Hematopoietic multipotent progenitor cell treated with erythropoietin and hydrocortisone succinate and interleukin-3 and kit ligand, for 15 days (in vitro differentiated cells): ENCODE measurements at places on chromosomes 4 and X.

DNA sequence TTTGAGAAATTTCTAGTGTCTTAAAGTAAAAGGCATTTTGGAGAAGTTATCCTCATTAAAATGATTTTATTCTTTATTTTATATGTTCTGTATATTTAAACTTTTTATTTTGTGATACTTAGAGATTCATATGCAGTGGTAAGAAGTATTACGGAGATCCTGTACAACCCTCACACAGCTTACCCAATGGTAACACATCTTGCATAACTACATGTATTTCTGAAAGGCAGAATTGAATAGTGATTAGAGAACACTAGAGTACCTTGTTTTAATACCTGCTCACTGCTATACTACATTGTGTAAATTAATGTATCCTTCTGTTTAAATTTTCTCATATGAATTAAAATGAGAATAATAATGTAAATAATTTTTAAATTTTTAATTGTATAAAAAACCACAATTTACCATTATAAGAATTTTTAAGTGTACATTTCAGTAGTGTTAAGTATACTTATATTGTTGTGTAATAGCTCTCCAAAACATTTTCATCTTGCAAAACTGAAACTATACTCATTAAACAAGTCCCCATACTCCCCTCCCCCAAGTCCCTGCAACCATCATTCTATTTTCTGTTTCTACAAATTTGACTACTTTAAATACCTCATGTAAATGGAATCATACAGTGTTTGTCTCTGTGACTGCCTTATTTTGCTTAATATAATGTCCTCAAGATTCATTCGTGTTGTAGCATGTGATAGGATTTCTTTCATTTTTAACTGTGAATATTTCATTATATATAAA is 45.4 kb downstream of the INTS12 start:
- DNase-seq = no peak

- no peak for DNase-seq
Measured at GRCh38 chrX:29555465-29556091, 659.8 kb upstream of the MAGEB2 start.

- DNase-seq = no peak
Measured at GRCh38 chr4:7156328-7156727, 36.0 kb upstream of the SORCS2 start.

GRCh38 chrX:20001588-20001987 is 10.7 kb upstream of the BCLAF3 start:
- DNase-seq = no peak

DNA sequence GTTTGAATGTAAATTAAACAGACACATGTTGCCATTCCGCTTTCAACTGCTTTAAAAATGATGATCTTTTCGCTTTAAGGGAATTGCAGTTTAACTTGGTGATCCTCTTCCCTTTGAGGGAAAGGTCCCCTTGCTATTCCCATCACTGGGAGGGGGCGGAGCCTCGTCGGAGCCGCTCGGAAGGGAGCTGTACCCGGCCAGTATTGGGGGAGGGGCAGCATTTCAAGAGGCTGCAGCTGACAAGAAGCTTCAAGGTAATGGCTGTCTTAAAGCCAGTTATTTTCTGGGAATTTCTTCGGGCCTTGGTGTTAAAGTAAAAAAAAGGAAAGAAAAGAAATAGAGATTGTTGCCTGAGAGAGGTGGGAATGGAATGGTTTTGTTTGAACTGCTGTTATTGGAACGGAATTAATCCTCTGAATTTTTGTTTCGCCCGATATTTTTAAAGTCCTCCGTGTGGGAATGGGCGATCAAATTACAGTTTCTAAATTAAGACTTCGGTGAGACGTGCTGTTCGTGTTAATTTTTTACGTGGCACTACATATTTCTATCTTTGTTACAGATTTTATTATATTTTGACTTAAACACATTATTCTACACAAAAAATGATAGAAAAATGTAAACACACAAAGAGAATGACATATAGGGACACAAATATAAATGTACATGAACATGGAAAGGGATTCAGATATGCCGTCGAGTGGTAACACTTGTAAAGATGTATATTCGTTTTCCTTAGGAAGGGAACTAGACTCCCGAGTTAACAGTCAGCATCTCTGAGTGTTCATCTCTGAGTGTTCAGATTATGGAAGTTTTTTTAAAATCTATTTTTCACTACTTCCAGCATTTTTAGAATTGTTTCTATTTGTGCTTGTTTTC is 9.2 kb downstream of the PWWP3B start:
- DNase-seq = no peak

DNA sequence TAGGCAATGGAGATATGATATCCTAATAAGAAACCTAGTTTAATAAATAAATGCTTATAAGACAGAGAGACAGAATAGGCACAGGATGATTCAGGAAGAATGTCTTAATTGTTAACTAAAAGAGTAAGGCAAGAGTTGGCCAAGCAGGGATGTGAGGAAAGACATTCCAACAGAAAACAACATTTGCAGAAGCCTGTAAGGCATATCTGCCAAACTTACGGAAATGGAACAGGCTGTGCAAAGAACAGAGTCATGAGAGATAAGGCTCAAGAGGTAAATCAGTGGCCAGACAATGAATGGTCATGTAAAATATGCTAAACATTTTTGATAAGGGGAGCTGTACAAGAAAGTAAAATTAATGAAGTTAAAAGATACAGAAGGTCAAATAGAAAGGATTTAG is 134.9 kb downstream of the KCTD8 start:
- DNase-seq = no peak

GRCh38 chrX:69097451-69098236 is 67.6 kb downstream of the PJA1 start:
- DNase-seq = no peak

GRCh38 chr4:107931775-107932321 is 499 bp downstream of the CYP2U1 start:
- DNase-seq = no peak

- no peak for DNase-seq
Measured at GRCh38 chr4:17092736-17093437, 194.4 kb upstream of the LDB2 start.

- no peak for DNase-seq
Measured at GRCh38 chr4:105550641-105551040, 1.8 kb upstream of the ARHGEF38 start.

DNA sequence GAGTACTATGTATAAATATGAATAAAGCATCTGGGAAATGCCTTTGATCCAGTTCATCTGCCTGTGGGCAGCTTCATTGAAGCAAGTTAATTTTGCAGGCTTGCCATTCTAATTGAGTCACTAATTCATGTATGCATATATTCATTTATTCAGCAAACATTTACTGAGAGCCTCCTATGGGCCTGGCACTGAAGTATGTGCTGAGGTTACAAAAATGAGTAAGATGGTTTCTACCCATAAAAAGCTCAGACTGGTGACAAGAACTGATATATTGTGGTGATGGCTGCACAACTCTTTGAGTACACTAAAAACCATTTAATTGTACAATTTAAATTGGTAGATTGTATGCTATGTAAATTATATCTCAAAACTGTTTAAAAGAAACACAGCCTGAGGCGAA is 1.1 kb upstream of the MRPL1 start:
- no peak for DNase-seq

DNA sequence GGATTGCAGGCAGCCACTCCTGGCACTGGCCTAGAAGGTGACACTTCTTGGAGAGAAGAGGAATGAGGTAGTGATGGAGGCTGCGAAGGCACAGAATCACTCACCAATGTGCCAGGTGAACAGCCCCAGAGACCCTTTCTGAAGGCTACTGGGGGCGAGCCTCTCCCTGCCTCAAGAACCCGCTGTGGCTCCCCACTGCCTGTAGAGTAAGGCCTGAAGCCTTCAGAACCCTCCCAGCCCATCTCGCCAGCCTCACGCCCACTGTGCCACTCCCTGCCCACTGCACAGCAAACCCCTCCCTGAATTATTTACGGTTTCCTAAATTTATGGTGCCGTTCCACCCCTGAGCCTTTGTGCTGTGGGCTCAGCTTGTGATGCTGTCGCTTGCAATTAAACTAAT is 24.2 kb upstream of the SORCS2 start:
- DNase-seq = no peak

DNA sequence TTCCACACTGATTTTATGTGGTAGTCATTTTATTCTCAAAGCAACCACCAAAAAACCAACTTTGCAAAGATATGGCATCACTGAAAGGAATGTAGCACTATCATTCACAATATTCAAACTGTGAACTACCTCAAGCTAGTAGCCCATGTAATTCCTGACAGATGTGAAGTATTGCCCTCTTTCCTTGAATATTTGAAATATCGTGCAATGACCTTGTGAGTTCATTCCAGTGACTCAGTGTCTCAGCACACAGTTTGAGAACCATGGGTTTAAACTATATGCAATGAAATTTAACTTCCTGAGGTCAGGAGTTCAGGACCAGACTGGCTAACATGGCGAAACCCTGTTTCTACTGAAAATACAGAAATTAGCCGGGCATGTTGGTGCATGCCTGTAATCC is 20.9 kb upstream of the IQCM start:
- no peak for DNase-seq

GRCh38 chr4:116561768-116562167 is 523.6 kb downstream of the TRAM1L1 start:
- DNase-seq = no peak

GRCh38 chr4:88244816-88245579 is 39.4 kb downstream of the PPM1K start:
- DNase-seq = no peak

- no peak for DNase-seq
Measured at GRCh38 chrX:8760021-8760420, 28.1 kb upstream of the ANOS1 start.

- DNase-seq = no peak
Measured at GRCh38 chr4:169167957-169168858, 102.5 kb downstream of the SH3RF1 start.

GRCh38 chr4:30511751-30512150 is 208.4 kb upstream of the PCDH7 start:
- DNase-seq = no peak
